Endothelial cell of umbilical vein (primary cell): ENCODE measurements at places on chromosomes 6 and 20. TPM values are rescaled to one million over a fixed set of nuclear protein-coding genes. Genes with fewer than 3 reads are reported as not detected.

The PLCG1 gene
- 219 and 224 TPM in 2 replicates for total RNA-seq

The VIP gene
- 1.2 and 2.0 TPM in 2 replicates for total RNA-seq

GRCh38 chr6:75363304-75363703, 78.7 kb upstream of the TMEM30A start:
- no peak for DNase-seq
- H3K27me3 ChIP-seq = no peaks in the 10 kb centered on the region
- H3K4me3 ChIP-seq = no peak overlapping the region
- no peak overlapping the region for H3K27ac ChIP-seq
- no peaks in the 10 kb centered on the region for H3K36me3 ChIP-seq

DNA sequence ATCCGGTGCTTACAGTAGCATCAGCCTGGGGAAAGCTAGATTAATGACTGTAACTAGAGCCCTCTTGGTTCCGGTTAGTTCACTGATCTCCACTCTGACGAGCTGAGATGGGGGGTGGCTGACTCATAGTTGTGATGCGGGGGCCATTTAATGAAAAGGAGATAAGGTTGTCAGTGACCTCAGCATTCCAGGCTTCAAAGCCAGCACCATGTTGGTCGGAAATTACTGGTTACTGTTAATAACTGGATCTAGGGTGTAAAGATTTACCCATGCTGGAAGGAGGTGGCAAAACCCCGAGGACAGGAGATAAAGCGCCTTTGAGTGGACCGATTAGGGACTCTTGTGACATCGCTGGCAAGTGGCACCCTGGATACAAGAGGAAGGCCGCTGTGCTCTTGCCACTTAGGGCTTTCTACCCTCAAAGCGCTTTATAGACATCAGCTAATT, 21.1 kb downstream of the FOXC1 start:
- H3K4me1 ChIP-seq = peaks cover 11% of the 10 kb centered on the region
- H3K4me3 ChIP-seq = no peak overlapping the region
- DNase-seq = peak; percentile 13
- peaks cover 8% of the 10 kb centered on the region for H3K27me3 ChIP-seq
- no peak overlapping the region for H3K27ac ChIP-seq

- no peaks in the 10 kb centered on the region for H3K36me3 ChIP-seq
- H3K27ac ChIP-seq = no peak overlapping the region
- no peaks in the 10 kb centered on the region for H3K4me1 ChIP-seq
Observed at GRCh38 chr6:83215131-83216047, 22.2 kb downstream of the RWDD2A start.

GRCh38 chr6:118771253-118771652, 119.9 kb upstream of the CEP85L start:
- H3K4me1 ChIP-seq = no peaks in the 10 kb centered on the region
- no peak overlapping the region for H3K4me3 ChIP-seq
- no peak overlapping the region for H3K27ac ChIP-seq
- DNase-seq = no peak

GRCh38 chr20:4925842-4926530, 75.3 kb downstream of the SLC23A2 start:
- no peaks in the 10 kb centered on the region for H3K36me3 ChIP-seq
- no peaks in the 10 kb centered on the region for H3K27me3 ChIP-seq
- peak; percentile 96 for DNase-seq
- H3K27ac ChIP-seq = peak overlapping the region; percentile 89
